ENCODE measurements at places on chromosomes 5 and 9.

- DNase-seq, result no peak
Measured at GRCh38 chr5:73962801-73963425, 336.9 kb downstream of the ARHGEF28 start.

- DNase-seq, result no peak
Measured at GRCh38 chr5:129760636-129761325, 12.9 kb downstream of the MINAR2 start.

DNA sequence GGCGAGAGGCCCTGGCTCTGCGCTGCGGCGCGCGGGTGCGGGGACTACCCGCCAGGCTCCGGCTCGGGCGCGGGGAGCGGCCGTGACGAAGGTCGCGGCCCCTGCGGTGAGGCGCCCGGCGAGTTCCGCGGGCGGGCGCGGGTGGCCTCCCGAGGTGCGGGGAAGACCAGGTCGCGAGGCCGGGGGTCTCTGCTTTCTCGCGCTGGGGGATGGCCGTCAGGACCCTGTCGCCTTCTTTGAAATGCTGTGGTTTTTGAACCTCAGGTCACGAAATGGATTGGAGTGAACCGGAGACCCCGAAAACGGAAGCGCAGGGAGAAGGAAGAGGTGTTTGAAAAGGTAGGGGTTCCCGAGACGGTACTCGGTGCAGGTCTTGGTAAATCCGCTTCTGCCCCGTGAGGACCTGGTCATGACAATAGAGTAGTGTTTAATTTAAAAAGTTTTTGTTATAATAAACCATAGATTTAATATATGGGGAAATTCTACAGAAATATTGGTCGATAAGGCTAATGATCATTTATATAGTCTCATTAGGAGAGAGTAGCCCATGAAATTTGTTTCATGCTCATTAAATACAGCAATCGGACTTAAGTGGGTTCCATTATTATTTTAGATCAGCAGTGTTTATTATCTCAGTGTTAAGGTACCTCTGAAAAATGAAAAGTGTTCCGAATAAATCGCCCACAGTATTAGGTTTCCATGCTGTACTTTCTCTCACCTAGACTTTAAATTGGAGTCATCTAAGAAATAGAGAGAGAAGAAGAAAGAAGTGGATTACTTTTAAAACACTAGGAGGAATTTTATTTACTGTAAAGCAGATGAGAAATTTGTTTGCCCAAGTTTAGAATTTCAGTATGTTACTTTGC is 279.0 kb downstream of the AOPEP start:
- DNase-seq, result no peak

DNA sequence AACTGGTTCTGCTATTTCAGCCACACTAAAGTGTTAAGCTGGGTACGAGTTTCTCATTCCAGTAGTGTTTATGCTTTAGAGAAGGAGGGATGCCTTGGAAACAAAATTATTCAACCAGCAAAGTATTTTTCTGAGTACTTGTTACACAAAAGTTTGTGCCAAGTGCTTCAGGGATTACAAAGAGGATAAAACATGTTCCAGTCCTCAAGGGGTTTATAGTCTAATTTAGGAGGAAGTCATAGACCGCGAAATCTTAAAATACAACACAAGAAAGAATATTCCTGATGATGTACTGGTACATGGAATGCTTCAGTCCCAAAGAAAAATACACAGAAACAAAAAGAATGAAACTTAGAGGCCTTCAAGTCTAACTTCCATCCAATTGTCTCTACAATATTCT is 85.4 kb upstream of the NR4A3 start:
- no peak for DNase-seq

DNA sequence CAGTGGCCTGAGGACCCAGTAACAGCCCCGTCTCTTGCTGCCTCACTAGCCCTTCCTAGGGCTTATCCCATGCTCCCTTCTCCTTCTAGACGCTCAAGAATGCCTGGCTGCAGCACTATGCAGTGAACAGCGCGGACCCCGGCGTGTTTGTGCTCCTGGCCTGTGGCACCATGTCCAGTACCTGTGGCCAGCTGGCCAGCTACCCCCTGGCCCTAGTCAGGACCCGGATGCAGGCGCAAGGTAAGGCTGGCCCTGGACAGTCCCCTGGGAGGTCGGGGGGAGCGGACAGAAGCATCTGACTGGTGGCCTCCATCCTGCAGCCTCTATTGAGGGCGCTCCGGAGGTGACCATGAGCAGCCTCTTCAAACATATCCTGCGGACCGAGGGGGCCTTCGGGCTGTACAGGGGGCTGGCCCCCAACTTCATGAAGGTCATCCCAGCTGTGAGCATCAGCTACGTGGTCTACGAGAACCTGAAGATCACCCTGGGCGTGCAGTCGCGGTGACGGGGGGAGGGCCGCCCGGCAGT is 20.5 kb downstream of the PTGES2 start:
- DNase-seq, result no peak

GRCh38 chr9:121741228-121741918 is 89.9 kb downstream of the DAB2IP start:
- DNase-seq, result no peak

DNA sequence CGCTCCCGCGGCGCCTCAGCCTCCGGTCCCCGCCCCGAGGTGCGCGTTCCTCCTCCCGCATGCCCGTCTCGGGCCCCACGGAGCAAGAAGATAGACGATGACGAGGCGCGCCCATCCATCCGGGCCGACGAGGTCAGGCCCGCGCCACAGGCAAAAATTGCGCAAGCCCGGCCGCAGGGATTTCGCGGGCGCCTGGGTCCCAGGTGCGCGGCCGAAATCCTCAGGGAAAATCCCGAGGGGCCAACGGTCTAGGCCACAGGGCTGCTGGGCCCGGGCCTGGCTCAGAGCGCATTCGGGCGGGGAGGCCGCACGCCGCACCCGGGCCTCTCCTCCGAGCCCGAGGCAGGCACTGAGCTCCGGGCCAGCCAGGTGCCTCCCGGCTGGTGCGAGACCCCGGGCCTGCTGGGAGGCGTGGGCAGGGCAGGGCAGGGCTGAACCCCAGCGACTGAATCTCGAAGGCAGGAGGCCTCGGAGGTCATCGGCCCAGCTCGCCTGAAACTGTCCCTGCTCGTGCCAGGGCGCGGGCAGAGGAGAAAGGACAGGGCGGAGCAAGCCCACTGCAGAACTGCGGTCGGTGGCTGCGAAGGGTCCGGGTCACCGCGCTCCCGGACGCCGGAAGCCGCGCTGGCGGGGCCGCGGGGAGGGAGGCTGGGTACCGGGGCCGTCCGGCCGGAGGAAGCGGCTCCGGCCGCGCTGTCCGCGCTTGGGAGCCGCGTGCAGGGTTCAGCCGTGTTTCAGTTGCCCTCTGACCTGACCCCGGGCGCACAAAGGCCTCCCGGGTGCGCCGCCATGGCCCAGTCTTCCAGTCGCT is 66.8 kb downstream of the FOXD1 start:
- DNase-seq, result no peak

GRCh38 chr5:87924436-87924835 is 344.2 kb downstream of the TMEM161B start:
- DNase-seq, result no peak

DNA sequence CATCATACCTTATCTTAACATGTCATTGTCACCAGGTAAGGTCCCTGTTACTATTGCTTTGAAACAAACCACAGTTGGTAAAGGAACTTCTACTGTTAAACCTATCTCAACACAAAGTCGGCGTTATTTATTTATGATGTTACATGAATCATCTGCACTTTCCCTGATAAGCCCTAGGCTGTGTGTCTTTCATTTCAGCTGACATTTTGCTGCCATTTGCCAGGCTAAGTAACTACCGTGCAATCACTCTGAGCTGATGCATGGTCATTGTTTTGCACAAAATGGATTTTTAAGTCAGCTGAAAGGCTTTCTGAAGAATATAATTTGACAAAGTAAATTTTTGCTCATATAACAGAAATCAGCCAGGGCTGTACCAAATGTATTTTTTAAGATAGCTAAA is 546.5 kb downstream of the ZNF608 start:
- peak; percentile 25 for DNase-seq

DNA sequence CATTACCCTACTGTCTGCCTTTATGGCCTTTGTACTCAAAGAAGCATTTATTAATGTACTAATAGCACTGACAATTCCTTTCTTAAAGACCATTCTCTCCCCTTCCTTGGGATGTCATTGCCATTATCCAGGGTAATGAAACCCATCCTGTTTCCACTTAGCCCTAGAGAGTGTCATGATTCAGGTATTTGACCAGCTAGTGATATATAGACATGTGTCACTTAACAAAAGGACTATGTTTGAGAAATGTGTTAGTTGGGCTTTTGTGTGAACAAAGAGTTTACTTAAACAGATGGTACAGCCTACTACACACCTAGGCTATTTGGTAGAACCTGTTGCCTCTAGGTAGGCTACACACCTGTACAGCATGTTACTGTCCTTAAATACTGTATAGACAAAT is 2.0 kb downstream of the ATP6V0E1 start:
- DNase-seq, result no peak

- DNase-seq, result no peak
Measured at GRCh38 chr5:57878301-57878722, 395.7 kb upstream of the ACTBL2 start.

GRCh38 chr5:13558408-13558807 is 386.1 kb downstream of the DNAH5 start:
- peak; percentile 38 for DNase-seq
